ENCODE measurements at places on chromosomes 12 and 14.

GRCh38 chr12:124764870-124765580 is 98.6 kb downstream of the SCARB1 start:
- DNase-seq = no peak

- DNase-seq = no peak
Observed at GRCh38 chr12:62922539-62922938, 12.4 kb downstream of the PPM1H start.

DNA sequence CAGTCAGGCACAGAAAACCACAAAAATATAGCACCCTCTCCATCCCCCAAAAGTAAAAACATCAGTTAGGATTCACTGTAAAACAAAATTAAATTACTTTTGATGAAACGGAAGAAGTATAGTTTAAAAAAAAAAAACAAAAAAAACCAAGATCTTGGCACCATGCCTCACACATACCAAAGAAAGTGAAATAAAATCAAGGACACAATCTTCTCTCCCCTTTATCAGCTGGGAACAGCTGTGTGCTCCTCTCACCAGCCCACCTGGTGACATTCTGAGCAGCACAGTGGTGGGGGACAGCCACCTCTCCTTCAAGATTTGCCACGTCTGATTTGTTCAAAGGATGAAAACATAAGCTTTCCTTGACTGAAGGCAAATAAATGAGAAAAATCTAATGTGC is 55.5 kb downstream of the ESR2 start:
- no peak for DNase-seq

- DNase-seq = peak; percentile 79
Observed at GRCh38 chr14:90397425-90398314, 841 bp downstream of the CALM1 start.

- DNase-seq = no peak
Observed at GRCh38 chr12:89414851-89415250, 62.5 kb upstream of the DUSP6 start.
